ENCODE measurements at places on chromosomes 3 and 15.

- no peaks in the 10 kb centered on the region for H3K4me1 ChIP-seq
- no peaks in the 10 kb centered on the region for H3K27me3 ChIP-seq
- H3K27ac ChIP-seq, result no peak overlapping the region
- no peak overlapping the region for H3K4me3 ChIP-seq
- DNase-seq, result no peak
These were observed 147.4 kb upstream of the BCHE start for GRCh38 chr3:165984589-165984988.

- H3K4me3 ChIP-seq, result no peak overlapping the region
- H3K4me1 ChIP-seq, result no peaks in the 10 kb centered on the region
- H3K27me3 ChIP-seq, result no peaks in the 10 kb centered on the region
- H3K27ac ChIP-seq, result no peak overlapping the region
- no peaks in the 10 kb centered on the region for H3K36me3 ChIP-seq
These were observed 223.0 kb upstream of the MCTP2 start for GRCh38 chr15:94008104-94009074.

DNA sequence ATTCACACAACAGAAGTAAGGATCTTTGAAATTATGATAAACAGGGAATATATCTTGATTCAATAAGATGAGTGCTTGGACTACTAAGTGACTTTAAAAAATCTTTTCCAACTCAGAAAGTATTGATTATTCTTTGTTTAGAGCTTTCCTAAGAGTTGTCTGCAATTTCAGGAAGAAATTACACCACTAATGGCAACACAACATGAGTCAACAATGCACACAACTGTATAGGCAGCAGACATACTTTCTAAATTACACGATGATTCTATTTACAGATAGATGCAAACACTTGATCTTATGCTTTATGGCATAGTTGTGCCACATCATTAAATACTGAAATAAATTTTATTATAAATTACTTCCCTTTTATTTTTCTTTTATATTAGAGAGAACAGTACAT lies 4.4 kb downstream of the NAA50 start:
- H3K4me1 ChIP-seq, result peaks cover 57% of the 10 kb centered on the region
- peaks cover 18% of the 10 kb centered on the region for H3K36me3 ChIP-seq
- DNase-seq, result no peak
- H3K27ac ChIP-seq, result no peak overlapping the region
- H3K4me3 ChIP-seq, result no peak overlapping the region
- no peaks in the 10 kb centered on the region for H3K27me3 ChIP-seq

- H3K4me1 ChIP-seq, result no peaks in the 10 kb centered on the region
- H3K4me3 ChIP-seq, result no peak overlapping the region
- no peaks in the 10 kb centered on the region for H3K27me3 ChIP-seq
- no peak for DNase-seq
These were observed 102.4 kb downstream of the ARRDC4 start for GRCh38 chr15:98062869-98063268.

- DNase-seq, result no peak
- H3K4me1 ChIP-seq, result no peaks in the 10 kb centered on the region
- H3K36me3 ChIP-seq, result no peaks in the 10 kb centered on the region
- no peaks in the 10 kb centered on the region for H3K27me3 ChIP-seq
- H3K4me3 ChIP-seq, result no peak overlapping the region
These were observed 1161.4 kb downstream of the IGSF11 start for GRCh38 chr3:117873249-117873600.

GRCh38 chr3:38480930-38481329 lies 15.2 kb upstream of the EXOG start:
- DNase-seq, result no peak
- no peaks in the 10 kb centered on the region for H3K27me3 ChIP-seq
- H3K4me1 ChIP-seq, result no peaks in the 10 kb centered on the region
- H3K27ac ChIP-seq, result no peak overlapping the region

All from activated CD4-positive, alpha-beta T cell treated with anti-CD3 and anti-CD28 coated beads, Interleukin-2, amount 10 ng/mL, durations not matched to agents 7 days and 5 days (primary cell).